ENCODE measurements at places on chromosomes 12 and 14.

DNA sequence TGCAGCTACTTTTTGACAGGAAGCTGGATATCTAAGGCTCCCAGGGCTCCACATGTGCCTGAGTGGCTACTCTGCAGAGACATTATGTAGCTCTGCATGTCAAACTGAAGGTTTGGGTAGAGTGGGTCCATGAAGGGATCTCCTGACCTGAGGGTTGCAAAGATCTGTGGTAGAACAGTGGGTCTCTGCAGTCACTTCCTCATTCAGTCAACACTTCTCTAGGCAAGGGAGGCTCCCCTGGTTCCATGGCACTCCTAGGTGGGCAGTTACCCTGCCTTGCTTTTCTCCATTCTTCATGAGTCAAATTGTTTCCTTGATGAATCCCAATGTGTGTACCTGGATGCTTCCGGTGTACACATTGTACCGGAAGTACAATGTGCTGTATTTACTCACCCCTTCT is 57.4 kb downstream of the CMAS start:
- DNase-seq: no peak

- no peak for DNase-seq
These were observed 3.6 kb upstream of the DNAJC22 start for GRCh38 chr12:49342914-49343731.

GRCh38 chr14:50488521-50488920 is 43.8 kb downstream of the MAP4K5 start:
- no peak for DNase-seq

DNA sequence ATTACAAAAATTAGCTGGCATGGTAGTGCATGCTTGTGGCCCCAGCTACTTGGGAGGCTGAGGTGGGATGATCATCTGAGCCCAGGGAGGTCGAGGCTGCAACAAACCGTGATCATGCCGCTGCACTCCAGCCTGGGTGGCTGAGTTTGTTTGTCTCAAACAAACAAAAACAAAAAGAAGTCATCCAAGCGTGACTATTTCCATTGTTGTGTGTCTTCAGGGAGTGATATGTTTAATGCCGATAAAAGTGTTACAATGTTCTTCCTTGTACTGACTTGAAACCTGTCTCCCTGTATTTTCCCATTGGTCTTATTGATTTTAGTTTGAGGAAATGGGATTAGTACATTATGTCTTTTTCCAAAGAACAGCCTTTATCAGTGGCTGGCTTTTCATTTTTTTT is 75.6 kb upstream of the USP44 start:
- no peak for DNase-seq

DNA sequence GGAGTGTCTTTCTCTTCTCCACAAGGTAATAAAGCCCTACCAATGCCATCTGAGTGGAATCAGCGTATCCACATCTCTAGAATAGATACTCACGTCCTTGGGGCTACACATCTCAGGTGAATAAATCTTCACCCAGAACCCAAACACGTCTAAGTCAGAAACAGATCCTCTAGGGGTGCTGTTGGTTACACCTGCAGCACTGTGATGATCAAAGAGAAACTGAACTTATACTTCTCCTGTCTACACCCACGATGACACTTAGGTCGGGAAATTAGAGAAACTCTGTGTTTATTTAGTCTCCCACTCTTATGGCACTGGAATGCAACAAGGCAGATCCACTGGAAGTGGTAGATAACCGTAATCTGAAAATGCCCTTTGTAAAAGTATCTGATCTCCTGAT is 46.2 kb downstream of the WIF1 start:
- no peak for DNase-seq

Measured in DND-41 (cell line).